Stimulated activated CD4-positive, alpha-beta T cell treated with anti-CD3 and anti-CD28 coated beads, Interleukin-4, amount 100 ng/mL, for 24 hours (primary cell): ENCODE measurements at places on chromosomes 13 and 19.

GRCh38 chr13:41985788-41986508 lies 25.0 kb upstream of the VWA8 start:
- DNase-seq: no peak

DNA sequence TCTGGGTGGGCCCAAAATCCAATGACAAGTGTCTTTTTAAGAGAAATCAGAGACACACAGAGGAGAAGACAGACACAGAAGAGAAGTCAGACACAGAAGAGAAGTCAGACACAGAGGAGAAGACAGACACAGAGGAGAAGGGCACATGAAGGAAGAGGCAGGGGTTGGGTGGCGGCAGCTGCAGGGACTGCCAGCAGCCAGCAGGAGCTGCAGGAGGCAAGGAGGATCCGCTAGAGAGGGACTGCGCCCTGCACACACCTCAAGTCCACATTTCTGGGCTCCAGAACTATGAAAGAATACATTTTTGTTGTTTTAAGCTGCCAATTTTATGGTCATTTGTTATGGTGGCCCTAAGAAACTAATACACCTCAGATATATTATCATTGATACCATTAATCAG lies 140.6 kb downstream of the ZIC5 start:
- DNase-seq: no peak

DNA sequence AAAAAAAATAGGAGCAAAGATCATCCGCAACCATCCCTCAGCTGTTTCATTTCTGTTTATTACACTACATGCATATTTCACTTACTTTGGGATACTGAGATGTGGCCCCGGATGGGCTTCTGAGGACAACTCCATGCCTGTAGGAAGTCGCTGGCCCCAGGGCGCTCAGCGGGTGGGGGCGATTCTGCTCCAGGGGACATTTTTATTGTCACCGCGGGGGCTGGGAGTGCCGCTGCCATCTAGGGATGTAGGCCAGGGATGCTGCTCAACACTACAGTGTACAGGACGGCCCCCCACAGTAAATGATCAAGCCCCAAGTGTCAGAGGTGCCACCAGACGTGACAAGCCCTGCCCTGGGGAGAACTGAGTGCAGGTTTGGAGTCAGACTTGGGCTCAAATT lies 6.4 kb upstream of the BST2 start:
- DNase-seq: no peak

GRCh38 chr13:33099860-33100259 lies 83.6 kb downstream of the KL start:
- no peak for DNase-seq

DNA sequence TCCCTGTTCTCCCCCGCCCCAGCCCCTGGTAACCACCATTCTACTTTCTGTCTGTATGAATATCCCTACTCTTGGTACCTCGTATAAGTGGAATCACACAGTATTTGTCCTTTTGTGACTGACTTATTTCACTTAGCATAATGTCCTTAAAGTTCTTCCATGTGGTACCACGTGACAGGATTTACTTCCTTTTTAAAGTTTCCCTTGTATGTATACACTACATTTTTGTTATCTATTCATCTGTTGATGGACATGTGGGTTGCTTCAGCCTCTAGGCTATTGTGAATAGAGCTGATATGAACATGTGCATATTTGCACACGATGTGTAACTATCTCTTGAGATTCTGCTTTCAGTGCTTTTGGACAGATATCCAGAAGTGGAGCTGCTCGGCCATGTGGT lies 59.6 kb upstream of the GJB6 start:
- DNase-seq: no peak

DNA sequence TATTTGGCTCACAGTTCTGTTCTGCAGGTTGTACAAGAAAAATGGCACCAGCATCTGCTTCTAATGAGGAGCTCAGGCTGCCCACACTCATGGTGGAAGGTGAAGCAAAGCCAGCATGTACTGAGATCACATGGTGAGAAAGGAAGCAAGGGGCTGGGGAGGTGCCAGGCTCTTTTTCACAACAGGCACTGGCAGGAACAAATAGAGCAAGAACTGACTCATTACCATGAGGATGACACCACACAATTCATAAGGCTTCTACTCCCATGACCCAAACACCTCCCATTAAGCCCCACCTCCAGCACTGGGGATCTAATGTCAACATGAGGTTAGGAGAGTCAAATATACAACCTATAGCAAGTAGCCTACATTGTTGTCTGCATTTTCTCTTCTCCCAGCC lies 522.6 kb downstream of the RFC3 start:
- DNase-seq: no peak
